ENCODE measurements at places on chromosomes 6 and 20.

DNA sequence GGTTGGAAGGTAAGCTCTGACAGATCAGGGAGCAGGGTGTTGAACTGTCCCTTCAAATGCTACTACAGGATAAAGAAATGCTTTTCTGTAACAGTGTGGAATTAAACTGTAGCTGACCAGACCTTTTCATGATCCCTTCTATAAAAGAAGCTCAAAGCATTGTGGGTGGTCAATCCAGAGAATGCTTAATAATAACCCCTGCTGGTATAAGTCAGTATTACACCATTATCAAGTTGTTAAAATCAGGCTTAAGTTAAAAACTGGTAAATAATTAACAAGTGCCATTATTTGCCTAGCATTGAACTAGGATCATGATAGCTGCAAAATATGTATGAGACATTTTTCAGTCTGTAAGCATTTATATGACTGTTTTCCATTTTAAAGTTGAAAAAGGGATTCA, 468.9 kb downstream of the PKHD1 start:
- DNase-seq = no peak

- DNase-seq = no peak
These were observed 154.6 kb upstream of the VGLL2 start for GRCh38 chr6:117110737-117111136.

- DNase-seq = no peak
These were observed 10.7 kb downstream of the TRAM2 start for GRCh38 chr6:52566201-52566600.

DNA sequence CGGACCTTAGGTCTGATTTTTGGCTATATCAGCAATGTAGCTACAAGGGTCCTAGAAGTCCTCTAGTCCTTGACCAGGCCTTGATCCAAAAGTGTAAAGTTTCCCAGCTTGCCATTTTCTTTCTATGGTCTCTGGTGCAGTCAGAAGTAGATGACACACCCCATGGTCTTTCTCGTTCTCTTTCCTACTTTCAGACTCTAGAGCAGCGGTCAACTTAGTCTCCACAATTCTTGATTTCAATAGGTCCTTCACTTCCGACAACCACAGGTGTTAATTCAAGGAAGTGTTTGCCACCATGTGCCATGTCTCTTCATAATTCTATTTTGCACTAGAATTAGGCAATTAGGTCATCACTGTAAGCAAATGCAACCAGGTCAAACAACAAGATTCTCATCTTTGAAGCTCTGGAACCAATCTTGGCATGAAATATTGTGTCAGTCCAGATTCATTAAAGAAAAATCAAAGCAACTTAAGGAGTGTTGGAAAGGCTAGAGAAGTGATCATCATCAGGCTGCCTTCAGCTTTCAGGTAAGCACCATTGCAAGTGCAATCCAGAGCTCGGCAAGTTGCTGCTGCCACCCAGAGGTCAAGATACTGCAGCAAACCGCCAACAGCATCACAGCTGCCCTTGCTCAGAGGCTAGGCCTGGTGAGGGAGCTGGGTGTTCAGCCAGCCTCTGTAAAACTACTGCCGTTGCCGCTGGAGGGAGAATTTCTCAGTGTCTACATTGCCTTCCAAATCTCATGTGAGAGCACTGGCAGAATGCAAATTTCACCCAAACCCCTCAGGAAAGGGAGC, 5.6 kb upstream of the SYNE1 start:
- peak; percentile 32 for DNase-seq

- no peak for DNase-seq
These were observed 8.1 kb downstream of the SYCP2L start for GRCh38 chr6:10894958-10895357.

Measured in T-helper 2 cell (primary cell).